Stimulated activated CD4-positive, alpha-beta T cell treated with anti-CD3 and anti-CD28 coated beads, Interleukin-12 subunit alpha, Interleukin-12 subunit beta, amount 100 ng/mL, for 4 hours (primary cell): ENCODE measurements at places on chromosomes 13 and 19.
A peak's percentile ranks its signal among the peaks of the same experiment; 100 is the strongest.

DNA sequence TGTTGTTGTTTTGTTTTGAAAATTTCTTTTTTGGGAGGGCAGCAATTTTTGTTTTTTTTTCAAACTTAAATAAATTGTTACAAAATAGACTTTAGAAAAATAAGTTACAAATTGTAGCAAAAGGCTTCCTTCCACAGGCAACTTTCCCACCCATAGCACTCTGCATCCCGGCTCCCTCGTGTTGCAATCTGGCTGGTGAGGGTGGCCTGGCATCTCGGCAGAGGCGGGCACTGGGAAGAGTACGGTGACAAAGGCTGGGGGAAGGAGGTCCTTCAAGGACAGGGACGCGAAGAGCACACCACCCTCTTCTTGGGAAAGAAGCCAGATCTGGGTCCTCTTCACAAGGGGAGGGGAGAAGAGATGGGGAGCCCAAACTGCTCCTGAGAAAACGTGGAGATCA, 379.7 kb downstream of the OLFM4 start:
- DNase-seq: no peak

DNA sequence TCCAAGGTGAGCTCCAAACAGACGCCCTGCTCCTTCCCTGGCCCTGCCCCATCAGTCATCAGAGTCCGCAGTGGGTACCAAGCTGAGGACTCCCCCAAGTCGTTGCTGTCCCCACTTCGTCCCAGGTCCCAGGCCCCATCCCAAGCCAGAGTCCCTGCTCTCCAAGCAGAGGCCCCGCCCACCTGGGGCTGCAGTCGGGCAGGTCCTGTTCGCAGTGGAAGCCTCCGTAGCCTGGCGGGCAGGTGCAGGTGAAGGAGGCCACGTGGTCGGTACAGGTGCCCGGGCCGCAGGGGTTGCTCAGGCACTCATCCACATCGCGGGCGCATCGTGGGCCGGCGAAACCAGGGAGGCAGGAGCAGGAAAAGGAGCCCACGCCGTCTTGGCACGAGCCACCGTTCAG, 19.4 kb downstream of the NOTCH3 start:
- DNase-seq: no peak

DNA sequence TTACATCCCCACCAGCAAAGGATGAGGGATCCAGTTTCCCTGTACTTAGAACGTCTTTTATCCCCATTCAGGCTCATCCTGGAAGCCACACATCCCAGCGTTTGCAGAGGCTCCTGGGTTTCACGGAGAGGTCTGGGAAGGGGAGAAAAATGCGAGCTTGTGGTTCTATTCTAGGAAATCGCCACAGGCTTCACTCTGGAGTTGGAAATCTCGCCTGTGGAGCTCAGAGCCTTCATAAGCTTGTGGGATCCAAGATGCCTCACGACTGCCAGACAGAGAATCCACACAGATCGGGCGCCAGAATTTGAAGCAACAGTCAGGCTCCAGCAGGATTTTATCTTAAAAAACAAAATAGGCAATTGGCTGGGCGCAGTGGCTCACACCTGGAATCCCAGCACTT, 157.9 kb downstream of the PTPRS start:
- no peak for DNase-seq

DNA sequence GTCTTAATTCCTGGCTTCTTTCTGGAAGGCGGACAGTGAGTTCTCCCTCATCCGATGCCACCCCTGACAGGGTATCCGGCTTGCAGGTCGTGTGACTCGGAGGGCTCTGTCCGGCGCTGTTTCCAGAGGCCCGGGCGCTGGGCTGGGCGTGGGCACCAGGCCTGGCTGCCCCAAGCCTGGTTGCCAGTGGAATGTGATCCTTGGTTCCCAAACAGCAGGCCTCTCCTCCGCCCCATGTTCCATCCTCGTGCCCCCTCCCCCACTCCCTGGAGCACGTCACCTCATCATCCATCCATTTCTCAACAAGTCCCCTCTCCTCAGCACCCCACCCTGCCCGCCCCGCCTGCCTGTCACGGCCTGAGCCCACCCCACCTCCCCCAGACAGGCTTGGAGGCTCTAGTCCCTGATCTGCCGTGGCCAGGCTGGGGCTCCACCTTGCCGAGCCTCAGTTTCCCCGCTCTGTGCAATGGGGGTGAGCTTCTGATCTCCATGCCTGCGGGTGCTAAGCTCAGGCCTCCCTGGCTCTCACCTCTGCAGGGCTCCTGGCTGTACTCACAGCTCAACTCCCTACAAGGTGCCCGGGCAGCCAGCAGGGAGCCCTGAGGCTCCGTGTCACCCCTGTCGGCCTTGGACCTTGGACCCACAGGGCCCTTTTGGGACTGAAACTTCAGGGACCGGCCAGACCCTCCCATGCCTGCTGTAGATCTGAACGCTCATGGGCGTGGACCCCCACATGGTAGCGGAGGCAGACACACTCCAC, 2.3 kb downstream of the TBXA2R start:
- no peak for DNase-seq

GRCh38 chr19:28794301-28794700, 418.6 kb downstream of the UQCRFS1 start:
- DNase-seq: no peak

DNA sequence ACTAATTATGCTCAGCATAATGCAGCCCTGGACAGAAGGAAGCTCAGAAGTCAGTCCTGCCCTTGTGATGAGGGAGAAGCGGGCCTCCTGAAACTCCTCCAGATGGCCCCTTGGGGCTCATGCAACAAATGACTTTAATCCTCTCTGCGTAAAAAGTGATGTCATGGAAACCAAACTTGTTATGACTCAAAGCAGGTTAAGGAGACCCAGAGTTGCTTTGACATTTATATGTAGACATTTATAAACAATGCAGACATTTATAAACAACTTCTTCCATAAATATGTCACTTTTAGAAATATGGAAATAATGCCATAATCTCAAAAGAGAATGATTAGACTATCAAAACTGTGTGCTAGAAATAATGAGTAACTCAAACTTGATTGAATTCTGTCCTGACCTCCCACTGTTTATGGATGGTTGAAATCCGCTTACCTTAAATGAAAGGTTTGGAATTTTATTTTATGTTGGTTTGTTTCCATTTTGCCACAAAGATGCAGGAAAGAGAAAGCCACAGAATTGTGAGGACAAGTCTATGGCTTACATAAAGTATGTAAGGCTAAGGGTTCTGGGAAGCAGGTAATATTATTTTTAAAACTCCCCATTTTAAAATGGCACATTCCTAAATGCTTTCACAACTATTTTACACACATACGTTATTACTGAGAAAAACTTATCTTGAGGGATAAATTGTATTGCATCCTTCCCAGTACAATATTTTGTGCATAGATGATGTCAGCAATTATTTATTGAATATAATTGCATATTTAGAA, 73.7 kb downstream of the CYSLTR2 start:
- DNase-seq: no peak

- no peak for DNase-seq
Measured at GRCh38 chr13:20057963-20058362, 99.4 kb downstream of the ZMYM2 start.

- DNase-seq: no peak
Measured at GRCh38 chr19:3175781-3176714, 2.5 kb upstream of the S1PR4 start.

DNA sequence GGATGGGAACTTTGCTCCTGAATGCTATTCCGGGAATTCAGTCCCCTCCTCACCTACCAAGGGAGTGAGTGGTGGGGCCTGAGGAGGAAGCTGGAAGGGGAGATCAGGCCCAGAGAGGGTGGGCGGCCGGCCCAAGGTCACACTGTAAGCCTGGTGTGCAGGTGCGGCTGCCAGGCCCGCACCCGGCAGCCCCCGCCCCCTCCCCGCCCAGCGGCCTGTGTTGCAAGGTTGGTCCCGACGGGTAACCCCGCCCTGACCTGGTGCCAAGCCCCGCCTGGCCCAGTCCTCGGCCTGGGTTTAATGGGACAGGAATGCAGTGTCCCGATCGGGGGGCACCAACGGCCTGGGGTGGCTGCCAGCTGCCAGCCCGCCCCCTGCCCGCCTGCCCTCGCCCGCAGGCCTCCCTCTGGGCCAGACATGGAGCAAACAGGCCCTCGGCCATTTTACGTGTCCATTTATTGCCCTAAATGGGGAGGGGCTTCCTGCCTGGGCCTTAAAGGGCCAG, 5.5 kb downstream of the ZBTB7A start:
- no peak for DNase-seq

DNA sequence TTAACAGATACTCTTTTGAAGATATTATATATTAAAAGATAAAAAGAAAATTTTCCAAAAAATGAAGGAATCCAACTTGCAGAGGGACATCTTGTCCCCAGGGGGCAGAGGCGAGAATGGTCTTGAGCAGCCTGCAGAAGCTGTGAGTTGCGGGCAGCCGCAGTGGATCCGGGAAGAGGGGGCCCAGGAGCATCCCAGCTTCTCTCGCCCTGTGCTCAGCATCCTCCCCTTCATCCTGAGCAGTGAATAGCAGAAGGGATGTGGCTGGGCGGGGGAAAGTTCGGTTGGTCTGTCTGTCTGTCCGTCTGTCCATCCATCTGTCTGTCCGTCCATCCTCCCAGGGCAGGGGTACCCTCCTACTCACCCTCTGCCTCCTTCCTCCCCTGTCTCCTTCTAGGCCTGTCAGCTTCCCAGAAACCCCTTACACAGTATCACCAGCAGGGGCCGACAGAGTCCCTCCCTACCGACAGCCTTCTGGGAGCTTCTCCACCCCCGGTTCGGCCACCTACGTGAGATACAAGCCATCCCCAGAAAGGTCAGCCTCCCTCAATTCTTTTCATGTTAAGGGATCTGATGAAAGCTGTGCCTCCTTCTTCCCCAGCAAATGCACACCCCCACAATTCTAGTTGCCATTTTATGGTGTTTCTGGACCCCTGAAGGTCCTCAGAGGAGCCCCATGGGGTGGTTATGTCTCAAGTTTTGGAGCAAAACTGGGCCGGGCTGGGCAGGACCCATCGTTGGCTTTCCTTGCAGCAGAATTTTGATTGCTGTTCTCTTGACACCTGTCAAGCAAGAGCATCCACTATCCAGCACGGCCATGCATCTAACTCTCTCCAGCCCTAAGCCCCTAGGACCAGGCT, 81.6 kb downstream of the DPF1 start:
- peak; percentile 24 for DNase-seq

DNA sequence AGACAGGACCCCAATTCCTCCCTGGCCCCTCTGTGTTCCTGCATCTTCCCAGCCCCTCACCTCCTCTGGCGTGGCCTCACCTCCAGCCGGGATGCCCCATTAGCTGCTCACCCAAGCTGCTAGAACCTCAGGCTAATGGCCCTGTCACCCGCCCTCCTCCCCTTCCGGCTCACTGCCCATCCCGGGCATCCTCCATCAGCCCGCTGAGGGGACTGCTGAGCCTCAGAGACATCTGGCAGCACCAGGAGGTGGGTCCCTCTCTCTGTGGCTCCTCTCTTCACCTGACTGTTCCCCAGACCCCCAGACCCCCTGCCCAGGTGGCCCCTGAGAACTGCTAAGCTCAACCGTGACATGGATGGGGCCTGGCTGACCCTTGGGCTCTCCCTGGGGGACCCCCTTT, 2.9 kb downstream of the FFAR1 start:
- DNase-seq: no peak

- DNase-seq: no peak
Measured at GRCh38 chr13:67146523-67147130, 83.5 kb downstream of the PCDH9 start.

DNA sequence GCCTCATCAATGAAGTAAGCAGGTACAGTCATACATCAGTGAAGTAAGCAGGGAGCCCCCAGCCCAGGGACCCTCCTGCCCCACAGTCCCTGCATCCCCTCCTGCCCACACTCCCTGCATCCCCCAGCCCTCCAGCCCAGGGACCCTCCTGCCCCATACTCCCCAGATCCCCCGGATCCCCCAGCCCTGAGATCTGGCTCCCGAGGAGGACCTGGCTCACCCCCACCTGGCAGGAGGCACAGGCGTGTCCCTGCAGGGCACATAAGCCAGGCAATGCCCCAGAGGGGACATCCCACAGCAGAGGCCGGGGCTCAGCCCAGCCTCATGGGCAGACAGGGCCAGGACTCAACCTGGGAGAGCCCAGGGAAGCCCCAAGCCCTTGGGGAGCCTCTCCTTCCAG, 53.6 kb upstream of the TPM4 start:
- no peak for DNase-seq

GRCh38 chr13:29411481-29411880, 184.0 kb downstream of the SLC7A1 start:
- DNase-seq: no peak

- DNase-seq: no peak
Measured at GRCh38 chr19:54096617-54097106, 3.9 kb downstream of the OSCAR start.

DNA sequence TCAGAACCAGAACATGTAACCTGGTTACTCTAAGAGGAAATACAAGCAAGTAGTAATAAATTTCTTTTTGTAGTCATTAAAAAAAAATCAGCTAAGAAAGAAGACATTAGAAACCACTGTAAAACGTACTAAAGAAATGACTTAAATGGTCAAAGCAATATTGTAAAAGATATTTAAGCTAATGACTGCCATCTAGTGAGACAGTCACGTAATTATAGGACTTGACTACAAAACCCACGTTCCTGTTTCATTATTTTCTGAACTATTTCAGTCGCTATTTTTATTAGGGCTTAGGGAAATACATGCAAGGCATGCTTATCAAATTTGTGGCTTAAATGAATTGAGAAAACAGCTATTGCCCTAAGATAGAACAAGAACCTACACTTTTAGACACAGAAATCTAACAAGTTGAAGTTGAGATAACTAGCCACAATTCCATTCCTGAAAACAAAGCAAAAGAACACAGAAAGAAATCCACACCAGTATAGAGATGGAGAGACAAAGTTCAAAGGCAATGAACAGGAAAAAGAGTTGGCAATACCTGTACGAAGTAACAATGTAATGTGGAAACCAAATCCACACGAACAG, 17.9 kb downstream of the ALG5 start:
- DNase-seq: no peak

DNA sequence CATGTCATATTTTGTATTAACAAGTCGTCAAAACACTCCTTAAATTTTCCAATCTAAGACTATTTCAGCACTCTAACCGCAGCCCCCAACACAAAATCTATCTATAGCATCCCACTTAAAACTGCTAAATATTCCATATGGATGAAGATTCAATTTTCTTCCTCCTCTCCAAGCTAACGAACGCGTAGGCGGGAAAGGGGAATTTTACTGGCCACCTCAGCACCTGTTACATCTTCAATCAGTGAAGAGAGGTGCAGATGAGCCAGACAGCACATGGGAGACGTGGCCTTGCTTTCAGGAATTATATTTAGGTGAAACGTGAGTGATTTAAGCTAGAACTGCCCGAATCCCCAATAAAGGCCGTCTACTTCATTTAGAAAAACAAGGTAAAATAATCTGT, 1.1 kb downstream of the RBM26 start:
- peak; percentile 18 for DNase-seq
